Activated CD4-positive, alpha-beta T cell treated with anti-CD3 and anti-CD28 coated beads, Interleukin-2, amount 50 U/mL, for 24 hours (primary cell): ENCODE measurements at places on chromosomes 2 and 18.
A peak's percentile ranks its signal among the peaks of the same experiment; 100 is the strongest.

DNA sequence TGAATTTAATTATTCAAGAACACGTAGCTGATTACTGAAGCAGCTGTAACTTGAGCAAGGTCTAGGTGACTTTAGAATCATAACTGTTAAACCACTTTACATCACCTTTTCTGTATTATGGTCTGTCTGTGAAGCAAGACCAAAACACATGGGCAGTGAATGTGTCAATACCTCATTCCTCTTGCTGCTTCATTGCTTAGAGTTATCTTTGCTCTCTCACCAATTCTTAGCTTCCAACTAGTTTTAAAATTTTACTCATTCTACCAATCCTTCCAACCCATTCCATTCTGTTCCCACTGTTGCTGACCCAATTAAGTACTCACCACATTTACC lies 80.2 kb downstream of the MIB1 start:
- no peak for DNase-seq

DNA sequence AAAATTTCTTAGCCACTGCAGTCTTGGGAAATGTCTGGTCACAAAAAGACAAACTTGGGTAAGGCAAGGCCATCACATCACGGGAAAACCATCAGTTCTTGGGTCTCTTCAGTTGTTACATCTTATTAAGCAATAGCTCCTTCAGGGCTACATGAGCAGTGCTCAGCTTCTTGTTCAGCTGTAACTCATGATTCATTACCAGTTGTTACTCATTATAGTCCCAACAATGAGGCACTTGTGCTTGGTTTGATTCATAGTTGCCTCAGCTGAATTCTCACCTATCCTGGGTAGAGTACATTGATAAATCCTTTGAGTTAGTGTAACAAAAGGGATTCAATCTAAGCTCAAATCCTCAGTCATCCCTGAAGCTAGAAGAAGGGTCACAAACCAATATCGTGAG lies 102.4 kb upstream of the DCC start:
- no peak for DNase-seq

- DNase-seq = no peak
These were observed 497.4 kb downstream of the TGIF1 start for GRCh38 chr18:3947383-3947782.

GRCh38 chr2:161208527-161209139 lies 48.4 kb downstream of the TANK start:
- DNase-seq = no peak

- no peak for DNase-seq
These were observed 22.2 kb downstream of the SOWAHC start for GRCh38 chr2:109636317-109636716.

- DNase-seq = no peak
These were observed 80.7 kb downstream of the ACSL3 start for GRCh38 chr2:222941510-222942032.

- no peak for DNase-seq
These were observed 33.7 kb downstream of the LCT start for GRCh38 chr2:135803278-135803677.

GRCh38 chr2:161381546-161381945 lies 34.6 kb upstream of the TBR1 start:
- DNase-seq = no peak

DNA sequence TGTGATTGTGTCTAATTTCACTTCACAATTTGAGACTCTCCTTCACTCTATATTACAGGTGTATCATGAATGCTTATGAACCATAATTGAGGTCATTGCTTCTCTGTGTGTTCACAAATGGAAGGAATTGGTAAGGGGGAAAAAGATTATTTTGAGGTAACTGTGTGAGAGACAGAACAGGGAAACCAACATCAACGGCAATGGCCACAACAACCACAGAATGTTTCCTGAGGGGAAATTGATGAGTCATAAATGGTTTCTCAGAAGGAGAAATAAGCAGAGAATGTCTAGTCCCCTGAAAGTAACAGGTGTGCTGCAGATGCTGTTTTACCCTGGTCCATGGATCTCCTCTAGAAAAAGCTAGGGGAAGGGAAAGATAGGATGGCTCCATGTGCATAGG lies 361.2 kb upstream of the GALNT5 start:
- DNase-seq = no peak

- no peak for DNase-seq
These were observed 84.4 kb downstream of the PTGR3 start for GRCh38 chr18:75124551-75124950.

- DNase-seq = no peak
These were observed 122.1 kb downstream of the TMEM247 start for GRCh38 chr2:46601328-46601963.

GRCh38 chr2:128777196-128778035 lies 458.7 kb upstream of the HS6ST1 start:
- DNase-seq = no peak

- no peak for DNase-seq
These were observed 73.9 kb upstream of the HPCAL1 start for GRCh38 chr2:10228611-10229365.

GRCh38 chr2:39618236-39618635 lies 47.5 kb upstream of the TMEM178A start:
- no peak for DNase-seq

GRCh38 chr2:237715459-237715947 lies 83.1 kb upstream of the RBM44 start:
- no peak for DNase-seq

DNA sequence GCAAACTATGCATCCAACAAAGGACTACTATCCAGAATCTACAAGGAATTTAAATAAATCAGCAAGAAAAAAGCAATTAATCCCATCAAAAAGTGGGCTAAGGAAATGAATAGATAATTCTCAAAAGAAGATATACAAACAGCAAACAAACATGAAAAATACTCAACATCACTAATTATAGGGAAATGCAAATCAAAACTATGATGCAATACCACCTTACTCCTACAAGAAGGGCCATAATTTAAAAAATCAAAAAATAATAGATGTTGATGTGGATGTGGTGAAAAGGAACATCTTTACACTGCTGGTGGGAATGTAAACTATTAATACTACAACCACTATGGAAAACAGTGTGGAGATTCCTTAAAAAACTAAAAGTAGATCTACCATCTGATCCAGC lies 164.7 kb downstream of the ZBTB7C start:
- DNase-seq = no peak

DNA sequence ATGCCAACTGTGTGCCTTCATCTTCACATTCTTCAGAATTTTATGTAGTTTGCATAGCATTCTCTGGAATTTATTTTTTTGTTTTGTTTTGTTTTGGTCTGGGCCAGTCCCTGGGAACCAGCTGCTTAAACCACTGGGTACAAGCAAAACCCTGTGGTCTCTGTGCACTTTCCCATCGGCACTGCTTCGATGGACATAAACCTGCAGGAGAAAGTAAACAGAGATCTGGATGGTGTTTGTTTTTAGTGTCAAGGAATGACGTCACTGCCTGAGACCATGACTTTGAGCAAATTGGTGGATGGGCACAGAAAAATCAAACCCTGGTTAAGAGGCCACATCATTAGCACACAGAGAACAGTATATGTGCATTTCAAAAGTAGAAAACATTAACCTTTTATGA lies 64.7 kb upstream of the RASGRP3 start:
- no peak for DNase-seq

- DNase-seq = no peak
These were observed 38.5 kb downstream of the KCTD18 start for GRCh38 chr2:200471324-200471848.

DNA sequence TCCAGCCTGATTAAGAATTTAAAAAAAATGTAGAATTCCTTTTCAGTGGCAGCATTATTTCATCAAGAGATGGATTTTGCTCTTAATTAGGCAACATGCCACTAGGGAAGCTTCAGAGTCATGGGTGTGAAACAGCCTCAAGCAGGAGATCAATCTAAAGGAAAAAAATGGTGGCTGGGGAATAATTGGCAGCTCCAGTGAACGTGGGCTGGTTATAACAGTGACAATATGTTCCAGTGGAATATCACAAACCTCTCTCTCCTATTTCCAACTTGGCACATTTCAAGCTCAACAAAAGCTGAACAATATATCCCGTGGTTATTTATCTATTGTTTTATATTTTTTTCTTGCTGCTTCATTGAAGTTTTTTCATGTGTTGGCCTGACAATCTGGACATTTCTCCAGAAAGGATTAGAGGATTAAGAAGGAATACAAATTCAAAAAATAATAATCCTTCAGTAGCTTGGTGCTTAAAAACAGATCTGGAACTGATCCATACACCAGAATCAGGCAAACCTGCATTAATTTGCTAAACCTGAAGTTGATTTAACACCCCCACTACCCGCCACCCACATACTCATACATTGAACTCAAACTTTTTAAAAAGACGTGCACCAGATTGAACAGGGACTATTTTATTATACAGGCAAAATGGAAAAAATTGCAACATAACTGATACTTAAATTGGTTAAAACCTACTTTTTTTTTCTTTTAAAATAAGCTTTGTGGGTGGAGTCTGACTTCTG lies 255.9 kb upstream of the SPRED2 start:
- DNase-seq = no peak

DNA sequence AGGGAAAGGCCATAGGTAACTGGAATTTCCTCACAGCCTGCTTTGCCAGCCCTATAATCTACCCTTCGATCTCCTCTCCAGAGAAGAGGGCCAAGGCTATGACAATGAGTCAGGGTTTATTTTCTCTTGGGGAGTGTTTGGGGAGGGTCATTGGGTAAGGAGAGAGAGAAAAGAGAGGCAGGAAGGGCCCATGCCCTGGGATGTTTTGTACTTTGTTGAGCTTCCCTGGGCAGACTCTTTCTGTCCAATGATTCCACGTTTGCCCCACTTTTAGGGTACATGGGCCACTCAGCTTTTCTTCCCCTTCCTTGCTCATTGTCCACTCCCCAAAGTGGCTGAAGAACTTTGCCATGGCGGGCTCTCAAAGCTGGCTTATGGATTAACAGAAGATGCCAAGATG lies 224.2 kb downstream of the ALK start:
- DNase-seq = no peak

DNA sequence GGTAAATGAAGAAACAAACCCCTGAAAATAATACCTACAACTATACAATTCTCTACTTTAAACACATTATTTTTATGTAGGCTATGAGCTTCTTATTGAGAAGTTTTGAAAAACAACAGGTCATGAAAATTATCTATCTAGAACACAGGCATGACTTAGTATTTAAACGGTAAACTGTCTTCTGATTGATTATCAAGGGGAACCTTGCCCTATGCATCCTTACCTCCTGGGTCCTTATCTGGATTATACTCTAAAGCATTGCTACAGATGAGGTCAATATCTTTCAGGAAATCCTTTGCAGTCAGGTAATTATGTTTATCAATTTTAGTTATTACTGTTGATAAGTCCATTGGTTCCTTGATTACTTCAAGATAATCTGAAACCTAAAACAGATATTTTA lies 144.3 kb downstream of the ATAD2B start:
- DNase-seq = no peak

DNA sequence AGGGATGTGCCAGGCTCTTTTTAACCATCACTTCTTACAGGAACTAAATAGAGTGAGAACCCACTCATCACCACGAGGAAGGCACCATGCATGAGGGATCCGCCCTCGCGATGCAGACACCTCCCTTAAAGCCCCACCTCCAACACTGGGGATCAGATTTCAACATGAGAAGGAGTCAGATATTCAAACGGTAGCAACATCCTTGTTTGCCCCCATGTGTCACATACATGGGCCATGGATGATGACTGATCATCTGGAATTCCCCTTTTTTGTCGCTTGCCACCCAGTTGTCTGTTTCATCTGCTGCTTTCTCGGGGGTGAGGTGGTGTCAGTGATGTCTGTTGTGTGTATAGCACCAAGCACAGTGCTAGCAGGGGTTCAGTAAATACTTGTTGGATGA lies 57.9 kb downstream of the NCK2 start:
- DNase-seq = peak; percentile 68

DNA sequence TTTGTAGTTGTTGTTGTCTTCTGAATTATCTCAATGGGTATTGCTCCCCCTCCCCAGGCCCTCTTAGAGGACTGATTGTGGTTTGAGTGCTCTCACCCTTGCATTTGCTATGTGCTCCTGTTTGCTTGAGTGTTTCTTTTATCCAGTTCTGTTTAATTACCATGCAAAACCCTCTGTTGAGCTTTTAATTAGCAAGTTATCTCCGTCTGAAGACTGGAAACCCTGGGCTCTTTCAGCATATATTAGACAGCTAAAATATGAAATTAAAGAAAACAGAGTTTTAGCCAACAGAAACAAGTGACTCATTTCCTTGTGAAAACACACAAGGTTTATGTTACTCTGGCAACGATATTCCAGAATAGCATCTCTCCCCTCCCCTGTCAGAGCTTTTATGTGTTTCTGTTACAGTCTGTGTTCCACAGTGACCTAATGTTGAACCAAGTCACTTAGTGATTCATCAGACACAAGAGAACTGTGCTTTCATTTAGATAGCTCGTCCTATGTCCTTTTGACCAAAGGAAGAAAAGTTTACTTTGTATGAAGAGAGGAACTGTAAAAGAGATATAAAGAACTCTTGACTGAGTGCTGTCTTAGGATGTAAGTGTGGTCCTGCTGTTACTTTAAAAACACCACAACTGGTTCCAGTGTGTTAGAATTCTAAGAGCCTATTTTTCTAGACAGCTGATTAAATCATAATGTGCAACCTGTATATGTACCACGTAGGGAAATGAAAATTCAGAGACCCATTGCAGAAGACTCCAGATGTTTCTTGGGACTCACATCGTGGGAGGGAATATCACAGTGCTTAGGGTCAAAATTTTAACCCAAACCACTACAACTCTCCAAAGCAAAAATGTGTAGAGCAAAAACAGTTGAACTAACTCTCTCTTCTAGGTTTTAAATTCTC lies 172.8 kb upstream of the RBMS1 start:
- no peak for DNase-seq

- DNase-seq = no peak
These were observed 9.4 kb downstream of the ZNF24 start for GRCh38 chr18:35334821-35335220.

GRCh38 chr2:162963156-162963555 lies 124.6 kb upstream of the KCNH7 start:
- no peak for DNase-seq

GRCh38 chr2:1752751-1753150 lies 8.4 kb upstream of the PXDN start:
- no peak for DNase-seq

GRCh38 chr18:77066101-77066500 lies 66.5 kb downstream of the MBP start:
- no peak for DNase-seq
